Activated T-cell treated with anti-CD3 and anti-CD28 coated beads, Interleukin-2, amount 50 U/mL, for 72 hours (primary cell): ENCODE measurements at places on chromosomes 4 and X. TPM values are rescaled to one million over a fixed set of nuclear protein-coding genes. Genes with fewer than 3 reads are reported as not detected.

The ERCC6L gene
- total RNA-seq: 5.4 TPM

The CXorf49 gene
- not detected for total RNA-seq

The TLR2 gene
- total RNA-seq: 1.4 TPM

The AGTR2 gene
- not detected for total RNA-seq

The ZNF718 gene
- total RNA-seq: 10.2 TPM

The SYNPO2 gene
- 0.31 TPM for total RNA-seq

The FAM47A gene
- not detected for total RNA-seq

The SHISA3 gene
- 0.41 TPM for total RNA-seq

The PF4V1 gene
- not detected for total RNA-seq

- DNase-seq: no peak
- no peak overlapping the region for H3K27ac ChIP-seq
- no peaks in the 10 kb centered on the region for H3K27me3 ChIP-seq
- no peak overlapping the region for H3K4me3 ChIP-seq
- no peaks in the 10 kb centered on the region for H3K4me1 ChIP-seq
These were observed 179.3 kb upstream of the STS start for GRCh38 chrX:6968231-6968630.

- no peaks in the 10 kb centered on the region for H3K27me3 ChIP-seq
- H3K4me3 ChIP-seq: no peak overlapping the region
- H3K36me3 ChIP-seq: no peaks in the 10 kb centered on the region
- no peak overlapping the region for H3K27ac ChIP-seq
- no peak for DNase-seq
These were observed 10.8 kb downstream of the HTRA3 start for GRCh38 chr4:8280158-8280875.

DNA sequence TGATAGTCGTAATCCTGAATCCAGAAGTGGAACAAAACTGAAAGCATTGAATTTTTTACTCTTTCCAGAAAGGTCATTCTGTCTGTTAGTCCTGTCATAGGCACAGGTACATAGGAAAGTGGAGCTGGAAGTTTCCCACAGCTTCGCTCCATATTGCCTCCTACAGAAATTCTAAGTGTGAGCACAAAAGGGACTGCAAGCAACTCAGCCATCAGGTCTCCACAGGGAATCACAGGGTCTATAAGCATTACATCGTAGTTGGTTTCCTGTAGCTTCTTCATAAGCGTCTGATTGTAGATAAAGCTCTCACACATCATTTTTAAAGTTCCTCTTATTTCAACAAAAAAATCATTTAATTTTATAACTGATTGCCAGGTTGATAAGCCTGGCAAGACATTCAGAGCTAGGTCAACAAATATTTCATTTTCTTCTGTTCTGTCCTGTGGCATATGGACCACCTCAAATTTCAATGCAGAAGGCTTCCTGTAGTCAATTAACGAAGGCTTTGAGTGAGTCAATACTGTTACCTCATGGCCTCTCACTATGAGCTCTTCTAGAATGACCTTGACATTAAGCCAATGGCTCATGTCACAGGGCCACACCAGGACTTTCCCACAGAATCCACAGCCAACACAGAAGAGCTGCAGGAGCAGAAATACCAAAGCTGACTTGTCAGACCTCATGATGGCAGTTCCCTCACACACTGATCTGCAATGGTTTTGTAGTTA lies at the start of gene UGT2A3:
Gene UGT2A3 (minus strand): TSS at position 727 of the 728 bp plus-strand sequence. CDS start 44 bp downstream, at position 683.
- no peaks in the 10 kb centered on the region for H3K4me1 ChIP-seq
- no peak within 1 kb of the TSS for H3K4me3 ChIP-seq

DNA sequence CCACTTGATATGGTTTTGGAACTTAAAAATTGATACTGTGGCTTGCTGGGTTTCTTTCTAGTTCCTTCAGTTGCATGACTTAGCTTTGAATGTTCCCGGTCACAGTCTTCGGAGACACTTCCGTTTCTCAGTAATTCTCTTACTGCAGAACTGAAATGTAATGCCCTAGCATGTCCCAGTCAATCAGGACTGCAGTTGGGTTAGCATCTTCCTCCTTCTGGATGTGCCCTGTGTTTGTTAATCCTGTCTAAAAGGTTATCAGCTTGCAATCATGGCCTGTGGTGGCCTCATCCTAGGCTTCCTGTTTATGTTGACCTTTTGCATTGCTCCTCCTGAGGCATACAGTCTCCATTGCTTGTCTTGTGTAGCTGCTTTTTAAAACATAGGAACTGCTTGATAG lies 275.9 kb downstream of the ARHGAP10 start:
- peaks cover 5% of the 10 kb centered on the region for H3K36me3 ChIP-seq
- H3K27ac ChIP-seq: no peak overlapping the region
- no peak for DNase-seq
- H3K4me1 ChIP-seq: peaks cover 11% of the 10 kb centered on the region

DNA sequence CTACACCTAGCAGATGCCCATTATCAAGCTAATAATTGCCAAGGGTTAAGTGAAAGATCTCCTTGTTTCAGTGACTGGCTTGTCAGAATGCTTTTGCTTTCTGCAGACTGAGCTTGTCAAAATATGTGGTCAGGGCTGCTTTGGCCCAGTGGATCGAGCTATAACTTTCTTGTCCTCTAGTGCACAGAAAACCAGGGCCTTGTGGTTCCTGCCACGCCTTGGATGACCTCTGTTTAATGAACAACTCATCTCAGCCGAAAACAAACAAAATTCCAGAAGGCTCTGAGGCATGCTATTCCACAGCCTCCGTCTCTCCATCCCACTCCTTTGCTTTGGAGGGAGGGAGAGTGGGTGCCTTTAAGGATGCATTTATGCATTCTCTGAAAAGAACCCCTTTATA lies 11.3 kb downstream of the EVC start:
- no peak overlapping the region for H3K27ac ChIP-seq
- DNase-seq: no peak
- H3K4me1 ChIP-seq: no peaks in the 10 kb centered on the region
- peaks cover 11% of the 10 kb centered on the region for H3K27me3 ChIP-seq
- H3K4me3 ChIP-seq: no peak overlapping the region

DNA sequence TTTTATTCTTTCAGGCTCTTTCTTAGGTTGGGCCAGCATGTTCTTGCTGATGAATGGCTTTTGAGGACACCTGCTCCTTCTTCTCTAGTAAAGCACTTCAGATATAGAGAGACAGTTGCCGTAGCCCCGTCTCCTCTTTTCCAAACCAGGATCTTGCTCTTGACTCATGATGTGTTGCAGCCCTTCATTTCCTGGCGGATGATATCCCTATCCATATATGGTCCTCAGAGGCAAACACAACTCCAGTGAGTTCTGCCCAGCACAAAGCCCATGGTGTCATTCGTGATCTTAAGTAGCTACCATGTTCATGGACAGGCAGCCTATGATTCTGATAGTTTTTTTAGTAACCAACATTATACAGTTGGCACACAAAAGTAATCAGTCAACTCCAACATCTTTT lies 59.8 kb upstream of the ACSL1 start:
- H3K4me3 ChIP-seq: no peak overlapping the region
- no peaks in the 10 kb centered on the region for H3K27me3 ChIP-seq
- H3K36me3 ChIP-seq: no peaks in the 10 kb centered on the region

- peaks cover 13% of the 10 kb centered on the region for H3K27me3 ChIP-seq
- DNase-seq: no peak
- peak overlapping the region; percentile 95 for H3K4me3 ChIP-seq
- H3K27ac ChIP-seq: peak overlapping the region; percentile 95
- H3K36me3 ChIP-seq: peaks cover 5% of the 10 kb centered on the region
- peaks cover 5% of the 10 kb centered on the region for H3K4me1 ChIP-seq
These were observed 60.6 kb downstream of the GSPT2 start for GRCh38 chrX:51803833-51804232.

DNA sequence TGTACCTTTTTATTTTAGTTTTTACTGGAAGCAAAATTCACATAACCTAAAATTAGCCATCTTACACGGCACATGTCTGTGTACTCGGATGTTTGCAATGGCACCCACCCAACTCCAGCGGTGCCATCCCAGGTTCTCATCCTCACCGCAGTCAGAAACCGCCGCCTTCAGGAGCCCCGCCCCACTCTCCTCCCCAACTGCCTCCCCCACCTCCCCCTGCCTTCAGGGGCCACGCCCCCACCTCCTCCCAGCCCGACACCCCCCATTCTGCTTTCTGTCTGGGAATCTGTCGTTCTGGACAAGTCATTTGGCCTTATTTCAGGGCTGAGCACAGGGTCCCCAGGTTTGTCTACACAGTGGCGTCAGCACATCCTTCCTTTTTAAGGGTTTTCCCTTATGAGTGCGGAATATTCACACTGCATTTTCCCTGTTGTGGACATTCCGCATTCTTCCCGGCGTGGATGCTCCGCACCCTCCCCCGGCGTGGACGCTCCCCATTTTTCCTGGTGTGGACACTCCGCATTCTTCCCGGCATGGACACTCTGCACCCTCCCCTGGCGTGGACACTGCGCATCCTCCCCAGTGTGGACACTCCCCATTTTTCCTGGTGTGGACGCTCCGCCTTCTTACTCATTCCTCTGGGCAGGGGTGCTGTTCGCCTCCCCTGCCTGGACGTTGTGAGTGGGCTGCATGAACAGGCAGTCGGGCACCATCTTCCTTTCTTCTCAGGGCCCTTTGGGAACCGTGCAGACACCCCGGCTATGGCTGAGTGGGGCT lies 135.4 kb upstream of the NKX1-1 start:
- no peak for DNase-seq
- no peaks in the 10 kb centered on the region for H3K4me1 ChIP-seq
- no peak overlapping the region for H3K27ac ChIP-seq
- H3K27me3 ChIP-seq: no peaks in the 10 kb centered on the region
- no peaks in the 10 kb centered on the region for H3K36me3 ChIP-seq

DNA sequence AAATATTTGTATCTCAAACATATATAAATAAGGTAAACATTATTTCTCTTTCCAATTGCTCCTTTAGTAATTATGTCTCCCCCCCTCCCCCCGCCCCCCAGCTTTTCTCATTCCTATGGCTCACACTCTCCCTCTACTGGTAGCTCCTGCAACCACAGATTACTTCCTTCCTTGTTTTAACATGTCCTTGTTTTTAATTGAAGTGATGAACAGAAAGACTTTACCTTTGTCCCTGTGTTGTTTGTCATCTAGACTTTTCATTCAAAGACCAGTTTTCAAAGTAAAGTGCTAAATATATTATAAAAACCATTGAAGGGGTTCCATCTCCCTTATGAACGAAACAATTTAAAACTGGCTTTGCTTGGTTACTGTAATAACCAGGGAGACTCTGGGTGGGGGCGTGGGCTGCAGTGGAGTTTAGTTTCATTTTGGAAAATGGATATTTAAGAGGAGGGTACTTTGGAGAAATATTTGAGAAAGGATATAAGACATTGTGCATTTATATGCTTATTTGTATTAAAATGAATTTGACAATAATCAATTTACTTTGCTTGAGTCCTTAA lies 352.9 kb downstream of the RAPGEF2 start:
- no peaks in the 10 kb centered on the region for H3K27me3 ChIP-seq
- peak; percentile 5 for DNase-seq
- no peaks in the 10 kb centered on the region for H3K4me1 ChIP-seq
- H3K27ac ChIP-seq: no peak overlapping the region
- no peaks in the 10 kb centered on the region for H3K36me3 ChIP-seq

DNA sequence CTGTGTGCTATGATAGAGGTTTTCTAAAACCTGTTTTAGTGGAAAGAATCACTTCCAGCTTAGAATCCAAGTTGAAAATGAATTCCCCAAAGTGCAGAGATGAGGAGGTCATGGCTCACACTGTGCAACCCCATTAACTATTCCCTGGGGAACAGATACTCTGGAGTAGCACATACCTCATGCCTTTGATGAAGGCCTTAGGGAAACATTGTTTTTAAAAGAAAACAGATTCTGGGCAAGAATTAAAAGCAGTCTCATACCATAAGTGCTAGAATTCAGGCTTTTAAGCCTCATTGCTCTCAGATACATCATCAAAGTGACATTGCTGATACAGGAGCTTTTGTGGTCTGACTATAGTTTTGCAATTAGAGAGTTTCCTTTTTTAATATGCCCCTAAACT lies 115.1 kb downstream of the NDST4 start:
- no peak overlapping the region for H3K4me3 ChIP-seq
- H3K27ac ChIP-seq: no peak overlapping the region
- H3K36me3 ChIP-seq: no peaks in the 10 kb centered on the region
- H3K4me1 ChIP-seq: no peaks in the 10 kb centered on the region

GRCh38 chr4:68373513-68373912 lies 23.6 kb upstream of the YTHDC1 start:
- peaks cover 30% of the 10 kb centered on the region for H3K4me1 ChIP-seq
- no peak overlapping the region for H3K27ac ChIP-seq
- H3K4me3 ChIP-seq: peak overlapping the region; percentile 75
- no peaks in the 10 kb centered on the region for H3K36me3 ChIP-seq
- H3K27me3 ChIP-seq: no peaks in the 10 kb centered on the region
- peak; percentile 53 for DNase-seq

DNA sequence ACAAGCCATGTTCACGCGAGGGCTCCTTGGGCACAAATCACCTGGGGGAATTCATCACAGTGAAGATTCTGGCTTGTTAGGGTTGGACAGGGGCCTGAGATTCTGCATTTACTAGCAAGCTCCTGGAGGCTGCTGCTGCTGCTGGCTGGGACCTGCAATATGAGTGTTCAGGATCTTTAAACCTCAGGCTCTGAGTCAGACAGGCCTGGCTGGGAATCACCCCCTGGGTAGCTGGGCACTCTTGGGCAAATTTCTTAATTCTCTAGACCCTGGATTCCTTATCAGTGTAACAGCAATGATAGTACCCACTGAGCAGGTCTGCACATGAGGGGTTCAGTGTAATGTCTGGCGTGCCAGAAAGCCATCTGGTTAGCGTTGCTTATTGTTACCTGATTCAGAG lies 101.5 kb downstream of the DHX15 start:
- H3K4me1 ChIP-seq: no peaks in the 10 kb centered on the region
- H3K4me3 ChIP-seq: no peak overlapping the region
- no peak overlapping the region for H3K27ac ChIP-seq
- H3K27me3 ChIP-seq: peaks cover 38% of the 10 kb centered on the region

DNA sequence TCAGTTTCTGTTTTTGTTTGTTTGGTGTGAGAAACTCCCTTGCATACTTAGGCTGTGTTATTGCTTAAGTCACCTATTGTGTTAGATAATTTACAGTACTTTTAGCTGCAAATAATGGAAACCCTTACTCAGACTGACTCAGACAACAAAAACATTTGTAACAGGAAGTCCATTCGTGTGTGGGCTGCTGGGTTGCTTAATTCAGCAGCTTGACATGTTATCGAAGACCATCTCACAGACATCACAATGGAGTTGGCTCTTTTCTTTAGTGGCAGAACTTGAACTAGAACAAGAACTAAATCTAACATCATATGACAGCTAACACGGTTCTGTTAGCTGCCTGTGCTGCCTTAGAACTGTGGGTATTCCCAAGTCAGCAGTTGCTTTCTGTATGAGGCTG lies 9.9 kb upstream of the GABRE start:
- H3K27me3 ChIP-seq: peaks cover 35% of the 10 kb centered on the region
- H3K27ac ChIP-seq: no peak overlapping the region
- no peaks in the 10 kb centered on the region for H3K36me3 ChIP-seq
- no peak overlapping the region for H3K4me3 ChIP-seq

GRCh38 chrX:3712870-3713224 lies 602 bp downstream of the PRKX start:
- peak overlapping the region; percentile 95 for H3K4me3 ChIP-seq
- H3K36me3 ChIP-seq: peaks cover 7% of the 10 kb centered on the region
- peaks cover 27% of the 10 kb centered on the region for H3K4me1 ChIP-seq
- DNase-seq: peak; percentile 15
- H3K27me3 ChIP-seq: no peaks in the 10 kb centered on the region

- no peak overlapping the region for H3K4me3 ChIP-seq
- H3K27ac ChIP-seq: no peak overlapping the region
These were observed 57.7 kb upstream of the S100G start for GRCh38 chrX:16592194-16592770.
